Muscle of back (tissue), 13 donors: ENCODE measurements at places on chromosomes 1 and 21.
A peak's percentile ranks its signal among the peaks of the same experiment; 100 is the strongest.

DNA sequence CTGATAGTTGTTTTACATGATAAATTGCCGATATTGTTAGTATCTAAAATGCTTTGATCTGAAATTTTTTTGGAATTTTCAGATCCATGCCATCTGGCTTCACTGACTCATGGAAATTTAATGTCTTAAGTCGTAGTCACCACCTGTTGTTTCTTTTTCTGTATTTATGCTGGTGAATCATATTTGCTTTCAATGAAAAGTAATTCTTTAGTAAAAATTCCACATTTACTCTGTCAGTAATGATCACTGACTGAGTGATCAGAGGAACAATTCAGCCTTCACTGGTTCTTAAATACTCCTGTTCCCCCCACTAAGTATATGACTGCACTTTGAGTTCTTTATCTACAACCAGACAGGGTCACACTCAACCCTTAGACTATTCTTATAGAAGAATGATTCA lies 185.6 kb upstream of the NRIP1 start:
- no peak for DNase-seq

DNA sequence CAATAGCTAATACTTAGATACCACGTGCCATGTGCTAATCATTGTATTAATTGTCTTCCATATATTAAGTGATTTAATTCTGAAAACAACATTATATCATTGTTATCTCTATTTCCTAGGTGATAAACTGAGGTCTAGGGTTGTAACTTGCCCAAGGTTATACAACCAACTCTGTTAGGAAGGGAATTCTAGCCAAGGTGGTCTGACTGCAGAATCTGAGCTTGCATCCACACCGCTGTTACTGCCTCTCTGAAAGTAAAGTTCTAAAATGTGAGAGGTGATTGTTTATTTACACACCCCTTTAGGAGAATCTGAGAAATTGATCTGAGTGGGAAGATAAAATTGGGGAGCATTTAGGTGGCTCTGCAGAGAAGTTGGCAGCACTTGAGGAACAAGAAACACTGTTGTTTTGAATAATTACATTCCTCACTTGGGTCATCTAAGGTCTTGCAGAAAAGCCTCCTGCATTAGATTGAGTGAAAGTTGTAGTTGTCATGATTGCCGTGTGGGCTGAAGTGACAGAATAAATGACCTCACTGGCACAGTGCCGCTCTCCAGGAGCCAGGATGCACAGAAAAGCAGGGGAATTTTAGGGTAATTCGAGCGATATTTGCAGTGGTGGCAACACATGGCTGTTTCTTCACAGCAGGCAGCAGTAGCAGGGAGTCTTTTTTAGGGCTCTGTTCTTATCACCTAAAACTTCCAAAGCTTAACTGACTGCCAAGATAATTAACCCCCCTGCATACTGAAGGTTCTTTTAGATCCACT lies 121.7 kb downstream of the ADGRL4 start:
- DNase-seq, result no peak

DNA sequence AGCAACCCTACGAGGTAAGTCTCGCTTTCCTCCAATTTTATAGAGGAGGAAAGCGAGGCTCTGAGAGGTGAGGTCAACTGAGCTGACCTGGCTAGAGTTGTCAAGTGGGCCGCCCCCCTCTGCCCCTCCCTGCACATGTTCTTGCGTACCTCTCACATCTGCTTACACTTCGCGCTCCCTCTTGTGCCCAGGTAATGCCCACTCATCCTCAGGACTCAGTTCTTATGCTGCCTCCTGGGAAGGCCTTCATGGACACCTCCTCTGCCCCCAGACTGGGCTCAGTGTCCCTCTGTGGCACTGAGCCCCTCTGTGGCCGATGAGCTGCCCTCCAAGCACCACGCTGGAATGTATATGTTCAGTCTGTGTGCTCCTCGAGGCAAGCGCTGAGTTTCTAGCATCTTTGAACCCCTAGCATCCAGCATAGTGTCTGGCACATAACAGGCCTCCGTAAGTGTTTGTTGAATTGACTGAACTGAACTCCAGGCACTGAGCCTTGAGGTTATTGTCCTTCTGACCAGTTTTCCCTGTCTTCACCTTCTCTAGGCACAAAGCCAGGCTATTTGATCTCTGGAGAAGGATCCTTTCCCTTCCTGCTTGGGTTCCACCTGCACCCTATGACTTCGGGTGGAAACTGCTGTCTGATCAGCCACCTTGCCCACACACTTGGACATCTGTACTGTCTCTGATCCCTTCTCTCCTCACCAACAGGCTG lies 13.5 kb downstream of the MOV10 start:
- no peak for DNase-seq

DNA sequence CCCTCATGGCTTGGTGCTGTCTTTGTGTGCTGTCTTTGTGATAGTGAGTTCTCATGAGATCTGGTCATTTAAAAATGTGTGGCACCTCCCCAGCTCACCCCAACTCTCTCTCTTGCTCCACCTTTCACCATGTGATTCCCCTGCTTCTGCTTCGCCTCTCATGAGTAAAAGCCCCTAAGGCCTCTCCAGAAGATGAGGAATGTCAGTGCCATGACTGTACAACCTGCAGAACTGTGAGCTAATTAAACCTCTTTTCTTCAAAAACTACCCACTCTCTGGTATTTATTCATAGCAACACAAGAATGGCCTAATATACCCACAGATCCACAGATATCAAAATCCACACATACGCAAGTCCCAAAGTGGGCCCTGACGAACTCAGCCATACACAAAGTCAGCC lies 88.9 kb upstream of the PPP2R5A start:
- no peak for DNase-seq

DNA sequence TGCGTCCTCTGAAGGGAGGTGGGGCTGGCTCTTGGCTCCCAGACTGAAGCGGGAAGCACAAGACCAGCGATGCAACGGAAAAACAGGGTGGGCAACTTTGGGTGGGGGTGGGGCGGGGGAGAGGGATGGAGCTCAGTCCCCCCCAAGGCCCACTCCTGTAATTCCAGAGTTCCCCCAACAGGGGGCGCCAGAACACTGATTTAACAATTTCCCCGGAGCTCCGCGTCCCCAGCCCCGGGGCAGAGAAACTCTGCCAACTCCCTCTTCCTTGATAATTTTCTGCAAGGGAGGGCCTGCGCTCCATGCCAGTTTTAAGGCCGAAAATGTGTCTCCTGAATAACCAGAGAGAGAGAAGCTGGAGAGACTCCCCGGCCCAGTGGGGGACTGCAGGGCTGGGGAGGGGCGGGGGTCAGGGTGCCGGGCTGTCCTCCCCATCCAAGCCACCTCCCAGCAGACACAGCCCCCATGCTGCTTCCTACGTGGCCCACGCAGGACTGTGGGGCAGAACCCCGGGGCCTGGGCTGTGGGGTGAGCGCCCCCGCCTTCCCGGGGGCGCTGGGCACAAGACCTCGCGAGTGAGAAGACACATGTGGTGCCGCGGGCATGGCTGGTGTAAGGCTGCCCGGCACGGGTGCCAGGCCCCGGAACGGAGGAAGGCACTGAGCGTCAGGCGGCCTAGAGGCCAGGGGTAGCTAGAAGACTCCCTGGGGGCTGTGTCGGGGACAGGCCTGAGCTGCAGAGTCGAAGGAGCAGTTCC lies 51.4 kb downstream of the KIF21B start:
- DNase-seq, result peak; percentile 49

GRCh38 chr1:40385437-40386358 lies 12.2 kb downstream of the SMAP2 start:
- peak; percentile 51 for DNase-seq

DNA sequence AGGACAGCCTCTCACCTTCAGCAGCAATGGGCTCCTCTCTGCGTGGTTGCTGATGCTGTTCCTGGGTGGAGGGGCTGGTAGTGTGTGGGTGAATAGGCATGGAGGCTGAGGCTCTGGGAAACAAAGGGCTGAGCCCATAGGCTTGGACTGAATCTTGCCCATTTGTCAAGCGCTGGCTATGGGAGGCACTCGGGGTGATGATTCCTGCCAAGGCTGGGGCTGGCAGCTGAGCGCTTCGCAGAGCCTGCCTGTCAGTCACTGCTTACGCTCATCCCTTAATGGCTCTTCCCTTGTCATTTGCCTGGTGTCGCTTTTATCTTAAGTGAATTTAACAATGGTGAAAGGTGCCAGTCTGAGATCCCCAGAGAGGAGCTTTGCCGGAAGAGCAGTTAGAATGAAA lies 353.3 kb downstream of the PBX1 start:
- no peak for DNase-seq

GRCh38 chr1:189374816-189375215 lies 1102.8 kb downstream of the BRINP3 start:
- DNase-seq, result peak; percentile 6

GRCh38 chr1:70487910-70488665 lies 77.0 kb downstream of the CTH start:
- DNase-seq, result peak; percentile 21

DNA sequence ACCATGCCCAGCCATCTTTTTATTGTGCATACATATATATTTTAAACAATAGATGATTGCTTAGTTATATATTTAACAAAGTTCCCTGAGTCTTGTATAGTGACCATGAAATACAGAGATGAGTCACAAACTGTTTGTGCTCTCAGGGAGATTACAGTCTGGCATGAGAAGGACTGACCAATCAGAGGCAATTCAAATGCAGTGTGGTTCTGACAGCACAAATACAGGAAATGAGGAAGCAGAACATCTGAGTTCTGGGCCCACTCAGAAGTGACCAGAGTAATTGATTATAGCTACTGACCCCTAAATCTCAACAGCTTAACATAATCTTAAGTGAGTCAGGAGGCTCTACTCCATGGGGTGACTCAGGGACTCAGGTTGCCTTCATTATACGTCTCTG lies 534.5 kb downstream of the OMA1 start:
- no peak for DNase-seq

GRCh38 chr1:104830534-104830933 lies 1080.8 kb downstream of the AMY1C start:
- DNase-seq, result no peak

- no peak for DNase-seq
These were observed 14.4 kb downstream of the CXADR start for GRCh38 chr21:17527240-17527639.

DNA sequence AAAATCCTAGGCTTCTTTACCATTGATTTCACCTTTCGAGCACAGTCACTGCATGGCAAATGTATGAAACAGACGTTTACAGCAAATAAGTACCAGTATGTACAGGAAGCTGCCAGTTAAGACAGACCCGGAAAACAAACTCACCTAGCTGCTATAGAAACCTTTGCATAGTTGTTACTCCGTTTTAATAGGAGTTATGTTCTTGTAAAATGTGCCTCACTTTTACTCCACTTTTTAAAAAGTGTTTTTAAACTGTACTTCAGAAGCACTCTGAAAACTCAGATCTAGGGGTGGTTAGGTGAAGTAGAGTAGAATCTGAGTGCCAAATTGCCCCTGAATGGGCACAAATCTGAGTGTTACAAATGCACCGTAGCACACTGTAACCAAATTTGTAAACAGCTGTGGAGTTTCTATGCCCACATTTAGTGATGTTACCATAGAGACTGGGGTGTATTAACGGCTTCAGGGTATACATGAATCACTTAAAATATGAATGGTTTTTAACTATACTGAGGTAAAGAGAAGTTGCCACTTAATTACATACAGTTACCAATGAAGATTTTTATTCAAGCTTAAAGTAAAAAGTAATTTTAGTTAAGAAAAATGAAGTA lies 30.7 kb downstream of the CNIH4 start:
- DNase-seq, result peak; percentile 22

GRCh38 chr1:77081834-77082233 lies 137.4 kb downstream of the PIGK start:
- peak; percentile 7 for DNase-seq

- no peak for DNase-seq
These were observed 37.8 kb downstream of the FMO3 start for GRCh38 chr1:171128463-171128862.

- DNase-seq, result no peak
These were observed 697 bp downstream of the AGO3 start for GRCh38 chr1:35931446-35932157.

DNA sequence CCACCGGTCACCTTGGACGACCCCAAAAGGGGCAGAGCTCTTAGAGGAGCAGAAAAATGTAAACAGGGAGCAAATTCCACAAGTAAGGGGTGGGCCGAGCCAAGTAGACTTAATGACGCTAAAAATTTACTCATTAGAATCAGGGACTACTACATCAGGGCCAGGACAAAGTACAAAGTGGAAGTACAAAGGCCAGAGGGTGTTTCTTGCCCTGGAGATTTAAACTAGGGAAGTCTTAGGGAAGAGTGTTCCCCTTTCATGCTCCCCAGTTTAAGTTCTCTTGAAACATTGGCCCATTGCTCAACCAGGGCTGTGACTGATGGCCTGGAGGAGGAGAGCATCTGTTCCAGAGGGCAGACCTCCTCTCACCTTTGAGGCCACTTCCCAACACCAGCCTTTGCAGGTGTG lies 48.6 kb downstream of the BACH1 start:
- DNase-seq, result peak; percentile 17

DNA sequence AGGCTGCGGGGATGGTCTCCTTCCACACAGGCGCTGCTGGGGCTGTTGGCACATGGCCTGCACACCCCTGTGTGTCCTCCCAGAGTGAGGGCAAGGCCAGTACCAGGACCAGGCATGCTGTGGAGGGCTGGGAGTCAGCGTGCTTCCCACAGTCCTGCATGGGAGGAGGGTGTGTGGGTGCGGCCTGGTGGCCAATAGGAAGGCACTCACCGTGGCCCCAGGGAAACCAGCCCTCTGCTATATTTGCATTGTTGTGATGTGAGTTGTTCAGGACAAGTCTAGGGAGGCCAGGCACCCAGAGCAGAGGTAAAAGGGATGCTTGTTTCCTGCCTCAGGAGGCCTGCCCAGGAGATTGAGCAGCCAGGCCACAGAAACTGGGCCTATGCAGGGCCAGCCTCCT lies 59.5 kb downstream of the S100B start:
- no peak for DNase-seq

- no peak for DNase-seq
These were observed 163.2 kb upstream of the NBPF11 start for GRCh38 chr1:148315071-148315811.
